ENCODE measurements at places on chromosomes 2 and 18.

GRCh38 chr2:105188343-105188742 is 53.2 kb upstream of the GPR45 start:
- DNase-seq = no peak

DNA sequence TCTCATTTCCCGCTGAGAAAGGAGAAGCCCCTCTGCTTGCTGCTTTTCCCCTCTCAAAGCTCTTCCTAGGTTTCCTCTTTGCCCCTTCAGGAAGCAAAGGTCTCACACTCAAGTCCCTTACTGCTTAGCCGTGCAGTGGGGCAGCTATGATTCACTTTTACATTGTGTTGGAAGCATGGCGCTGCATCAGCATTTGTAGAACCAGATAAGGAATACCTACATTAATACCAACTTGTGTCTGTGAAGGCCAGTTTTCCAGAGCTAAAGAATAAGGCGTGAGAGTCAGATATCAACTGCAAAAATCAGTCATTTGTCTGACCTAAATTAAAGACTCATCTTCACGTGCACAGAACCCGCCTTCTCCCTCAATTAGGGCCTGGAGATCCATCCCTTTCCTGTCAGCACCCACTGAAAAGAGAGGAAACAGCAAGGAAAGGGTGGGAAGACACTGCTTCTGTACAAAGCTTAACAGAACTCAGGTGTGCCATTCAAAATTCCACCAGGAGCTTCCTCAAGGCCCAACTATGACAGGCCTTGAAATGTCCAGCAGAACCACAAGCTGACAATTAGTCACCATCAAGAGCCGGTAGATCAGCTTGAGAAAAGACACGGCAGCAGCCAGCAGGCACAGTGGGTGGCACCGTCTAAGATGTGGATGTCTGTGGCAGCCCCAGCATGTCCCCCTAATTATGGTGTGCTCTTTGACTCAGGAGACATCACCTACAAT is 16.1 kb upstream of the XDH start:
- no peak for DNase-seq

DNA sequence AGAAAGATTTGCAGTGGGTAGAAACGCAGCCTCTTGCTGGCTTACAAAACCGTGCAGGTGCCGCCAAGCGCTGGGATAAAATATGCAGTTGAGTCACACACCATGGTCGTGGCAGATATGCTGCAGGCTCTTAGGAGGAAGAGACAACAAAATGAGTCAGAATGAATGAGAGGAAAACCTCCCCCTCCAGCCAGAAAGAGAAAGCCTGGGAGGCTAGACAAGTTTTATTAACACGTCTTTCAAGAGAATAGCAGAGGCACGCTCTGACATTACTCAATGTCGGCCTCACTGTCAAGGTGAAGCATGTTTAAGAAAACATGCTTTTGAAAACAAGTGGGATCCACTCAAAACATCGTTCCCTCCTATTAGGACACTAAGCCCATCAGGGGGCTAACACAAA is 37.1 kb upstream of the ZCCHC2 start:
- DNase-seq = peak; percentile 29

GRCh38 chr18:61322265-61322873 is 10.9 kb upstream of the CDH20 start:
- DNase-seq = peak; percentile 16

DNA sequence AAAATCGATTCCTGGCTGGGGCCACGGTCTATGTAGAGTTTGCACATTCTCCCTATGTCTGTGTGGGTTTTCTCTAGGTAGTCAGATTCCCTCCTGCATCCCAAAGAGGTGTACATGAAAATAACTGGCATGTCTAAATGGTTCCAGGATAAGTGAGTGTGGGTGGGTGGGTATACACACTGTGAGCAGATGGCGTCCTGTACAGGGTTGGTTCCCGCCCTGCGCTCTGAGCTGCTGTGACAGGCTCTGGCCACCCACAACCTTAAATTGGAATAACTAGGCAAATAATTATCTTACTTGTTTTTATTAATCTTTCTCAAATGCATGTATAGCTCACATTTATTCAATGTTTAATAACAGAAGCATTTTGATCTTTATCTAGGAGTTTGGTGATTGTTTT is 16.3 kb downstream of the THOC1 start:
- DNase-seq = no peak

- DNase-seq = no peak
Observed at GRCh38 chr2:240127191-240127750, 8.8 kb downstream of the COPS9 start.

GRCh38 chr2:234051374-234052070 is 1.0 kb downstream of the SPP2 start:
- no peak for DNase-seq

DNA sequence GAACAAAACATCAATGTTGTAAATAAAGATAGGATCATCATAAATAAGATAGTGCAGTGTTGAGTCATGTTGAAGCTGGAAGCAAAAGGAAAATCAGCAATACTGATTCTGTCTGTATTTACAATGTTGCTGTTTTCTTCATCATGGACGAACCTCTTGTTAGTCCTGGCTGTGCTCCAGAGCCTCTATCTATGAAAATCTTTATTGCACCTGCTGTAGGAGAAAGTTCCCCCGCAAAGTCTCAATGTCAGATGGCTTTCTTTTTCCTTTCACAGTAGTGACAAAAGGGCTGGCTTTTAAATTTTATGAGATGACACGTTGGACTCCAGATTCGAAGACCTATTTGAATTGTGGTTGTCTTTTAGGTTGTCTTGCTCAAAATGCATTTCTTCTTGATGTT is 98.5 kb upstream of the LRRTM1 start:
- DNase-seq = no peak

DNA sequence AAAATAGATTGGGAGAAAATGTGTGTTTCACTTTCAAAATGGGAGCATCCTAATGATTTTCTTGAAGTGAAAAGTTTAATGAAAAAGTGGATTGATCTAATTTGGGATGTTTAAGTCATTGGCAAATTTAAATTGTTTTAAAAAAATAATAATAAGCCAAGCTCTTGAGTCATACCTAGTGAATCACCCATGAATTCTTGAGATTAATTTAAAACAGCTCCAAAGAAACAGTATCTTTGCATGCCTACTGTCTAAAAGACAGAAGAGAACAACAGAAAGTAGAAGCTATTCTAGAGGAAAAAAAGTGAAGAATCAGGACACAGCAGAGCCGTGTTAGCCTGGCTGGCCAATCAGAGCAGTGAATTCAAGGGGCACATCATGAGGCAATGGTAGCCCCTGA is 7.7 kb downstream of the ACVR1C start:
- no peak for DNase-seq

GRCh38 chr2:65922794-65923193 is 490.4 kb upstream of the SPRED2 start:
- no peak for DNase-seq

DNA sequence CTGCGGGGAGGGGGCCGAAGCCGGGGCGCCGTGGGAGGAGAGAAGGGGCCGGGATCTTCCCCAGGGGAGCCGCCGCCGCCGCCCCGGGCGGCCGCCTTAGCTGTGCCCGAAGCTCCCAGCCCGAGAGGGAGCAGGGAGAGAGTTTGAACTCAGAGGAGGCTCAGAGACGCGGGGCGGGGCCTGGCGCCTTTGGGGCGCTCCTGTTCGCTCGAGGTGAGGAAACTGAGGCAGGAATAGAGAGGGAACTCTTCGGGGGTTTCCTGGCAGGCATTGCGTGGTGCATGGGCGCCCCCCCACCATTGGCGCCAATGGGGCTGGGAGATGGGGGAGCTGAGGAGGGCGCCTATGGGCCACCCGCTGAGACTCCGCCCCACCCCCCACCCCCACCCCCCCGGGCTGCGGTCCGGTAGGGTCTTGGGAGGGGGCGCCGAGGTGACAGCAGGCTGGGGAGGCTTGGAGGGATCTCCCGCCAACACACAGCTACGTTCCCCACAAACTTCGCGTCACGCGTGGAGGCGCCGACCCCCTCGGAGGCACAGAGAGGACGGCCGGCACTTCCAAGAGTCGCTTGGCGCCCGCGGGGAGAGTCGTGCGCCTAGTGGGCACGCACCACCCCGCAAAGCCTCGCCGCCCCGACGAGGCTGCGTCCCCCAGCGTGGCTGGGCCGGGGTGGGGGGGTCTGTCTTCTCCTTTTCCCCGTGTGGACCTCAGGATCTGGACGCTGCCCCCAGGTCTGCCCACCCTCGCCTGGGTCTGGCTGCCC is 680 bp downstream of the CTDSP1 start:
- no peak for DNase-seq

GRCh38 chr18:36378205-36378604 is 80.7 kb downstream of the FHOD3 start:
- no peak for DNase-seq

DNA sequence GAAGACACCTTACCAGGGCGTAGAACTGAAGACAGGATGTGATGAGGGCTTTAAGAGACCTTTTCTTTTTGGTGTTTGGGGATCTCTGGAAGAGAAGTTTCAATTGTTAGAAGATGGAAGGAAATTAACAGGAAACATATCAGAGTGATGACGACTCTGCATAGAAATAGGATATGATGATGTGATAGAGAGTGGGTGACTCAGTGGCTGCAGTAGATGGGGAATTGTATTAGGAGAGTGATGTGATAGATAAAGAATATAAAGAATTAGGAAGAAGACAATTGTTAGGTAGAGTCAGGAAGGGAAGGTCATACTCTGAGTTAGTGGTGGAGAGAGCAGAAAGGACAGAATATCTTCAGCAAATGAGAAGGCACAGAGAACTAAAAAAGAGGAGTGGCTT is 593.9 kb downstream of the NYAP2 start:
- DNase-seq = no peak

- DNase-seq = no peak
Observed at GRCh38 chr2:37599688-37600525, 71.5 kb downstream of the CDC42EP3 start.

GRCh38 chr2:134325696-134326095 is 71.8 kb downstream of the MGAT5 start:
- DNase-seq = no peak

GRCh38 chr2:239381709-239382134 is 19.1 kb downstream of the HDAC4 start:
- no peak for DNase-seq

DNA sequence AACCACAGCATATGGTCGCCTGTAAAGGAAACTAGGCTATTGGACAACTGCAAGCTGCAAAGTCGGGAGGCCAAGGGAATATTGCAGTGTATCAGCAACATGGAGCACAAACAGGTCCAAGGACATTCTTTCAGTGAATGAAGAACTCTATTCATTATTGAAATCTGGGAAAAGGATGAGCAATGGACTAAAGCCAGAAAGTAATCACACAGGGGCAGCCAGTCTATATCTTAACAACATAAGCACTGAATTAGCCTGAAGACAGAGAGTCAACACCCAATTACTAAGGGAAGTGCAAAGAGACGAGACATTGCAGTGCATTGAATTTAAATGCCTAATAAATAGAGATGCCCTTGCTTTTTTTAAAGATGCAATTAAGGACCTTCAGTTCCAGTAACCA is 615.5 kb upstream of the SETBP1 start:
- DNase-seq = no peak

- DNase-seq = no peak
Observed at GRCh38 chr18:79533146-79533545, 137.4 kb downstream of the NFATC1 start.

DNA sequence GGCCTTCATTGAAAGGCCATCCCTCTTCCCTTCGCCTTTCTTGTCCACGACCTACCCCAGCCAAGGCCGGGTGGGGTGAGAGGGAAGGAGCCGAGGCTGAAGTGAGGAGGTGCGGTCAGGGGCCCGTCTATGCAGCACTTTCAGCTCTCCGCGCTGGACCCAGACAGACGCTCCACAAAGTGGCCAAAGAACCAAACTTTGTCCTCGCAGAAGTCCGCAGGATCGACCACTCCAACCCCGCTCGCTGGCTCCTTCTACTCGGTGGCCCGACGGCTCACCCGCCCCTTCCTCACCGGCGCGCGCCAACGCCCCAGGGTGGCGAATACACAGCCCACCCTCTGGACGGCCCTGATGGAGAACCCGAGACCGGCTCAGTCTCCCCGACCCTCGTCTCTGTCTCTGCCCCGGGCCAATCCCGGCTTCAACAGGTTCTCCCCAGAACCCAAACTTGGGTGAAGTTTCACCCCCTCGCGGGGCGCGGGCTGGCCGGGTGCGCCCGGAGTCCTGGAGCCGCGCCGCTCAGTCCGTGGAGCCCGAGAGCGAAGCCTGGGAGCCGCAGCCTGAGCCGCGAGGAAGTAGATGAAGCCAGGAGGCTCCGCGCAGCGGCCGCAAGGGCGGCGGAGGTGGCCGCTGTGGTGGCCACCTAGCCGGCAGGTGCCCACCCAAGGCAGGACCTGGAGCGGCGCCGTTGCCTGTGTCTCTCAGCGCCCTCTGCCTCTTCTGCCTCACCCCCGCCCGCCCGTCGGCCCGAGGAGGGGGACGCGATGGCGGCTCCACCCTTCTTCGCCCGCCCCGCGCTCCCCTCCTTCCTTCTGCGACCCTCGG is 26.7 kb upstream of the ALPP start:
- no peak for DNase-seq

GRCh38 chr2:67752969-67753368 is 309.8 kb downstream of the C1D start:
- no peak for DNase-seq

All from SHP77 treated with DMSO at 0.1 percent for 48 hours (cell line).